ENCODE measurements at places on chromosomes 5 and 9. TPM values are rescaled to one million over a fixed set of nuclear protein-coding genes. Genes with fewer than 3 reads are reported as not detected.
A peak's percentile ranks its signal among the peaks of the same experiment; 100 is the strongest.

GRCh38 chr5:31711935-31712592 is 73.1 kb downstream of the PDZD2 start:
- no peak for DNase-seq

GRCh38 chr5:124698770-124699169 is 47.7 kb downstream of the ZNF608 start:
- DNase-seq: no peak

SNX30 gene
- 12.8 TPM for total RNA-seq

DNA sequence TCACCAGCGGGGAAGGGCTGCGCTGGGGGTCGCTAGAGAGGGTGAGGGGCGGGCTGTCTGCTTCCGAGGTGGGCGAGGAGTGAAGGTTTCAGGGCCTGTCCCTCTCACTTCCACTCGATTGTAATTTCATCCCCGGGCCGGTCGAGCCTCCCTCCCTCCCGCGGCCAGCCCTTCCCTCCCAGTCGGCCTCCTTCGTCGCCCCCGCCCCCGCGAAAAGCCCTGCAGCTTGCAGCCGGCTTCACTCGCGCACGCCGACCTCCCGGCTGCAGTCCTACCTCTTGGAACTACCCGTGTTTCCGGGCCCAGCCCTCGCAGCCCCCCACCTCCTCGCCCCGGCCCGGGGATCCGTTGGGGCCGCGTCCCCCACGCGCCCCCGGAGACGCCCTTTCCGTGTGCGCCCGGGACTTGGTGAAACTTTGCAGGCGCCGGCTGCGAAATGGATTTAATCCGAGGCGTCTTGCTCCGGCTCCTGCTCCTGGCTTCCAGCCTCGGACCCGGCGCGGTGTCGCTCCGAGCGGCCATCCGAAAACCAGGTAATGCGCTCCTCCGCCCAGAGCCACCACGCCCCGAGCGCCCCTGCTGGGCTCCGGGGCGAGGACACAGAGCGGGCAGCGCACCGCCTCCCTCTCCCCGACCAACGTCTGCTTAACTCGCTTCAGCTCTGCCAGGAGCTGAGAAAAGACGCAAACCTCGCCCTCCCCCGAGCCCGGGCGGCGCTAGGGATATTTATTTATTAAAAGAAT is at the start of gene EGFLAM:
Gene EGFLAM (plus strand): TSS at position 241 of the 743 bp plus-strand sequence. CDS start 196 bp downstream, at position 437.
- DNase-seq: peak; percentile 53

- DNase-seq: no peak
Observed at GRCh38 chr5:13133951-13134350, 810.5 kb downstream of the DNAH5 start.

- DNase-seq: no peak
Observed at GRCh38 chr9:82091100-82091499, 102.5 kb downstream of the SPATA31D1 start.

- DNase-seq: no peak
Observed at GRCh38 chr5:37490931-37491330, 111.8 kb downstream of the WDR70 start.

DNA sequence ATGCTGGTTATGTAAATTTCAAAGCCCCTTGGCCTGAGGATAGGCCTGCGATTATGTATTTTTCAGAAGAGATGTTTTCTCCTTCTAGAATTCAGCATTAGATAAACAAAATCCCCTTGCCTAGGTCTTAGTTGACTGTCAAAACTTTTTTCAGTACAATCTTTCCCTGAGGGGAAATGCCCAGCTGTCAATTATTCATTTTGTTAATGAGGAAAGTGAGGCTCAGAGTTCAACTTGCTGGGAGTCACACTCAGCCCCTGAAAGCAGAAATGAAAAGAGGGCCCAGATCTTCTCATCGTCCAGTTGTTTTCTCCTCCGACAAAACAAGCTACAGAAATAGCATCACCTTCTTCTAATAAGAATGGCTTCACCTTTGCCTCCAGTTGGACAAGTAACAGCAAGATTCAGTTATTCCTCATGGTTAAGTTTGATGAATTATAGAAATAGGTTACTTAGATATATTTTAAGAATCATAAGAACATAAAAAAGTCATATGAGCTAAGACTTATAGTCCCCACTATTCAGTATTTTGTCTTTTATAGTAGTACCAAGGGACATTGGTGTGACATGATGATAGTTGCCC is 627.1 kb upstream of the WWC1 start:
- DNase-seq: no peak

DNA sequence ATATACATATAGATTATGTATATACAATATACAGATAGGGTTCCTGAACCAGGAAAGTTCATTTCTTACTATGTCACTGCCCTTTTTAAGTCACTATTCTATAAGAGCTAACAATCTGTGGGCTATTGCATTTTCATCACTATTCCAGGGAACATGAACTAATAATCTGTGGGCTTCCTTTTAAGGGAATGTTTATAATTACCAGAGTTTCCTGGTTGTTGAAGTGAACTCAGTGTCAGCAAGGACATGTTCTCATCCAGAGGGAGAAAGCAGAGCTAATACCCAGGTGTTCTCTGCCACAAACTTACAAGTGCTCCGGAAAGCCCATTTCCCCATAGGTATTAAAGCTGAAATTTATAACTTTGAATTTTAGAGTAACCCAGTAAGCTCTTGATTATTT is 69.6 kb downstream of the CWC27 start:
- DNase-seq: no peak

- DNase-seq: no peak
Observed at GRCh38 chr5:18329328-18329727, 695.1 kb downstream of the TAF11L14 start.
